Amniotic stem cell (primary cell): ENCODE measurements at places on chromosomes 2 and 18.

DNA sequence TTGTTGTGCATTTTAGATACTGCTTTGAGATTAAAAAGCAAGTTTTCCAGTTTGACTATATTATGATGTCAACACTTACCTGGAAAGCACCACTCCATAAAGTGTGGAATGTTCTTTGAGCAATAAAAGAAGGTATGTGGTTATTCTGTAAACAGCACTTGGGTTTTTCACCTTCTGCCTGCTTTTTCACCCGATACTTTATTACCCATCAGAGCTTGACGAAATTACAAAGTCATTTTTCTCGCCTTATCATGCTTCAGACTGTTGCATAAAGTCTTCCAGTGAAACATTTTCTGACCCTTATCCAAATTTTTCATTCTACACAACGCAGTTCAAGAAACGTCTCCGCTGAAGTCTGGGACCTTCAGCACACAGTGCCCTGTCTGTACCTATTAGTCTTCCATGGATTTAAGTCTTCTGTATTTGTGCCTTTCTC lies 25.2 kb downstream of the CAB39 start:
- no peak for DNase-seq

DNA sequence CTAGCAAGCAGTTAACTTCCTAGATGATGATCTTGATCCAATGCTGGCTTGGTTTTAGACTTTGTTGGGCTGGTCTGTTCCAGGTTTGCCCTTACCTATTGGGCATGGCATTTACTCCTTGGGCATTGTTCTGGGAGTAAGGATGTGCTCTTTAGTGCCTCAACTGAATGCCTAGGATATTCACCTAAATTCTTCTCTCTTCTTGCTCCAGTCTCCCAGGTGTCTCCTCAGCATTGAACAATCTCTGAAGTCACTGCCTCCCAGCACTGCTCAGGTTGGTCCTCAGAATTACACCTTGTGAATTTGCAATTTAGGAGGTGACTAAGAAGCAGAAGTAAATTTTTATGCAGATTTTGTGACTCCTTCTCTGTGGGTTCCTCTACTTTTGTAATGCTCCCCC lies 307.7 kb upstream of the COL3A1 start:
- DNase-seq = no peak

GRCh38 chr2:205189301-205189700 lies 493.0 kb upstream of the NRP2 start:
- no peak for DNase-seq

DNA sequence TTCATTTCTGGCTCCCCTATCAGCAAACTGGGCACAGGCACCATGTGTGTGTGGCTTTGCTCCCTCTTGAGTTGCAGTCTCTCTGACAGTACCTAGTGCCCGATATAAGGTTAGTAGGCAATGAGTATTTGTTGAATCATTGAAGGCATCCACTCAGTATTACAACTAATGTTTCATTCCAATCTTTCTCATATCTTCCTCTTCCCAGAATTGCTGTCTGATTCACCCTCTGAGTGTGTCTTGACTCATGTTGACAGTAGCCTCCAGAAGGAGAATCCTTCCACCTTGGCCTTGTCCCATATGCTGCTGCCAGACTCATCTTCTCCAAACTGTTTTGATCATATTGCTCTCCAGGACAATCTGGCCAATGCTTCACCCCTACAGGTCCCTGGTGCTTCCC lies 202.5 kb downstream of the LRRTM1 start:
- peak; percentile 74 for DNase-seq

DNA sequence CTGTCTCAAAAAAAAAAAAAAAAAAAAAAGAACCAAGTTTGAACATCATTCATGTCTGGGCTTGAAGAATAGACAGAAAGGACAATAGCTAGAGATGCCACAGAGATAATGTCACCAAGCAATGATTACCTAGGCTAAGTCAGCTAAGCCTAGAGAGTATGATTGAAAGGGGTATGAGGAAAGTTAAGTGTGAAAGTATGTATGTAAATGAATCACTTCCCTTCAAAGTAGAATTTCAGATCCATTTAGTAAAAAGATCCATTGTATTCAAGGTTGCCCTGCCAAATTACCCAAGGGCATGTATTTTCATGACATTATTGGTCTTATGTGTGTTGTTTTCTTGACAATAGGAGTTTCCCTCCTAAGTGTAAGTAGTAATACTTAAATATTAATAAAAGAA lies 34.1 kb upstream of the SLC39A10 start:
- DNase-seq = no peak

DNA sequence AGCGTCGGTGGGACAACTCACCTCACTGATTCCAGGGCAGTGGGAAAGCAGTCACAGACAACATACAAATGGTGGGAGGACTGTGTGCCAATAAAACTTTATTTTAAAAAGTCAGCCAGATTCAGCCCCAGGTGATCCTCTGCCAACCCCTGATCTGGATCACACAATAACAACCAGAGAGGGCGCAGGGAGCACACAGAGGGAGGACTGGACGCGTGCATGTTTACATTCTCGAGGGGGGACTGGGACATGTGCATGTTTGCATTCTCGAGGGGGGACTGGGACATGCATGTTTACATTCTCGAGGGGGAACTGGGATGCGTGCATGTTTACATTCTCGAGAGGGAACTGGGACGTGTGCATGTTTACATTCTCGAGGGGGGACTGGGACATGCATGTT lies 209.5 kb downstream of the NDUFA10 start:
- DNase-seq = no peak

DNA sequence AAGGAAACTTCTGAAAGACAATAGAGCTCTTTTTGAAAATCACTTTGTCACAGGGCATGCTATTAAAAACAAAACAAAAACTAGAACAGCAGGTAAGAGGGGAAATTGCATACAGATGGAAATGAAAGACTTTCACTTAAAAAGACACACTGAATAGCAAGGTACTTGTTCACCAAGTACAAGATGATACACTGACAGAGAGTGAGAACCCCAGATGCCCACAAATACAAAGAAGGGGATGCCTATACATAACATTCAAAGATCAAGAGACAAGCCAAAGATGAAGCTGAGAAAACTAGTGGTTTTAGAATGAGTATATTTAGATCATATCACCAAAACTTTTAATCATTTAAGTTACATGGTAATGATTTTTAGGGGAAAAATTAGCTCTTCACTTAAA lies 60.7 kb downstream of the ASXL2 start:
- DNase-seq = no peak

DNA sequence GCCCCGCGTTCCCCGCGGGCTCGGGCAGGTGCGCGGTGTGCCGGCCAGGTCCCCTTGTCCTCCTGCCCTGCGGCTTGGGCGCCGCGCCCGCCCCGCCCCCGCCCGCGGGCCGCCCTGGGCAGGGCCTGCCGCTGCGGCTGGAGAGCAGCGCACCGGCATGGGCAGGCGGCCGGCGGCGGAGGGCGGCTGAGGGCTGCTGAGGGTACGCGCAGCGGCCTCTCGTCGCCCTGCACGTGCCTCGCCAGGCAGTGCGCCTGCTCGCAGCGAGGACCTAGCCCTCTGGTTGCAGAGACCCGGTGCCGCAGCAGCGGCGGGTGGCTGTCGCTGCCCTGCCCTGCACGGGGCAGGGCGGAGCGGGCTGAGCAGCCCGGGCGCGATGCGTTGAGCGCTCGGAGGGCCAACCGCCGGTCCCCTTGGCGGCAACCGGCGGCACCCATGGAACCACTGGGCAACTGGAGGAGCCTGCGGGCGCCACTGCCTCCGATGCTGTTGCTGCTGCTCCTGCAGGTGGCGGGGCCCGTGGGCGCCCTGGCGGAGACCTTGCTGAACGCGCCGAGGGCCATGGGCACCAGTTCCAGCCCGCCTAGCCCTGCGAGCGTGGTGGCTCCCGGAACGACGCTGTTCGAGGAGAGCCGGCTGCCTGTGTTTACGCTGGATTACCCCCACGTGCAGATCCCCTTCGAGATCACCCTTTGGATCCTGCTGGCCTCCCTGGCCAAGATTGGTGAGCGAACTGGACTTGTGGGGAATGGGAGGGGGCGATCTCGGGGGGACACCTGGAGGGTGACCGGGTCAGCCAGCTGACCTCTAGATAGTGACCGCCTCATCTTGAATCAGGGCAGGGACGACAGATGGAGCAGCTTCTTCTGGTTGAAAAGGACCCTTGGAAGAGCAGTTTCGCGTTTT lies at the start of gene SLC9A2:
Gene SLC9A2, plus strand, starts transcription at position 140 of the 906 bp plus-strand sequence. Its CDS starts 296 bp downstream, at position 436.
- no peak for DNase-seq

DNA sequence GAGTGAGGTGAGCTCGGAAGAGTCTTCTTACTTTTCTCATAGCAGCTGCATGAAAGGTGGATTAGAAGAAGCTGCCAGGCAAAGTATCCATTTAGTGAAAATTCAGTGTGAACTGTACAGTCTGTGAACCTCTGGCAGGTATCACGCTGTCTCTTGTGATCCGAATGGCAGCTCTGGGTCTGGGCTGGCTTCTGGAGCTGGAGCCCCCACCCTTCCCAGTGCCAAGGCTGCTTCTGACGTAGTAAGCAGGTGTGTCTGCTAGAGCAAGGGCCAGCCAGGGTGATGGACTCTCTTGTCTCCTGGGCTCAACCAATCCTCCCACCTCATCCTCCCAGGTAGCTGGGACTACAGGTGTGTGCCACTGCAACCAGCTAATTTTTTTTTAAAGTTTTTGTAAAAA lies 14.0 kb upstream of the NTSR2 start:
- DNase-seq = no peak

DNA sequence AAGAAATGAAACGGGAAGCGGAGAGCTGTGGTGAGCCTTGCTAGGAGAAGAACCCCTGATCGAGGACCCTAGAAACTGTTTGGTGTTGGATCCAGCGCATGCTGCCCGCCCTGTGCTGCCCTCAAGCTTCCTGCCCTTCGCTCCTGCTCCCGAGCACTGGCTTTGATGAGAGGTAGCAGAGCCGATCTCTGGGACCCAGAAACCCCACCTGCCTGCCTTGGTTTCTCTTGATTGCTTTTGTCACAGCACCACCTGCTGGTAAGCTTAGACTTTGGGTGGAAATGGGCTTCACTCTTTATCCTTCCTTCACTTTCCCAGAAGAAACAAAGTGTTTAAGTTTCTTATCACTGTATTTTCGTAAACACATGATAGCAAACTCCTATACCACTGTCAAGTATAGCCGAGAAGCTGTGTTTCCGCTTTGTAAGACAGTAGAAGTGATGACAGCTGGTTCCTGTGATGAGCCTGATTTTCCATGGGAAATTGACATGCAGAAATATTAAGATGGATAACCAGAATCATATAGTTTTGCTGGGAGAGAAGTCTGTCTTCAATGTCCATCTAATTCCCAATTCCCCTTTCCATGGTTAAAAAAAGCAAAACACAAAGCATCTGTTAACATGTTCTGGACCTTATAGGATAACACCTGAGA lies 267.4 kb downstream of the PHLPP1 start:
- DNase-seq = no peak

GRCh38 chr2:51981783-51982182 lies 949.9 kb upstream of the NRXN1 start:
- DNase-seq = peak; percentile 49

DNA sequence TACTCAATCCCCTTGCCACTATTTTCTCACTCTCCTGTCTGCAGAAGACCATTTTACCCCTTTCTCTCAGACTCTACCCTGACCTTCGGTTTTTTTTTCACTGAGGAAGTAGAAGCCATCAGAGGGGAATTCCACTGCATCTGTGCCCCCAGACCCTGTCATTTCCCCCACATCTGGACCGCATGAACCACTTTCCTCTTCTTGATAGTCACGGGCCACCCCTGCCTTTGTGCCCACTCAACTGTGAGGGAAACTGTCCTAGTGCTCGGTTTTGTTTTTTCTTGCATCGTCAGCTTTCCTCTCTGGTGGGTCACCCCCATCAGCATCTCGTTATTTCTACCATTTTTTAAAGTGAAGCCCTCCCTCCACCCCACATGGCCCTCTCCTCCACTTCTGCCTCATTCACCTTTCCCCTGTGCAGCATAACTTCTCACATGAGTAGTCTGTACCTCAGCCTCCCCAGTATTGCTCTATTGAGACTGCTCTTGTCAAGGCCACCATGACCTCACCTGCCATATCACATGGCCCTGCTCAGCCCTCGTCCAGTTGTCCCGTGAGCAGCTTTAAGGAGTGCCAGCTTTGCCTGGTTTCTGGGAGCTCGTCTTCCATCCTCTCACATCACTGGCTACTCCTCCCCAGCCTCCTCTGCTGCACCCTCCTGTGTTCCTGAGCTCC lies 32.4 kb downstream of the TMEM87B start:
- DNase-seq = no peak

GRCh38 chr2:181589779-181590178 lies 67.1 kb downstream of the CERKL start:
- no peak for DNase-seq

- DNase-seq = no peak
Measured at GRCh38 chr2:26521913-26522180, 43.9 kb upstream of the OTOF start.

DNA sequence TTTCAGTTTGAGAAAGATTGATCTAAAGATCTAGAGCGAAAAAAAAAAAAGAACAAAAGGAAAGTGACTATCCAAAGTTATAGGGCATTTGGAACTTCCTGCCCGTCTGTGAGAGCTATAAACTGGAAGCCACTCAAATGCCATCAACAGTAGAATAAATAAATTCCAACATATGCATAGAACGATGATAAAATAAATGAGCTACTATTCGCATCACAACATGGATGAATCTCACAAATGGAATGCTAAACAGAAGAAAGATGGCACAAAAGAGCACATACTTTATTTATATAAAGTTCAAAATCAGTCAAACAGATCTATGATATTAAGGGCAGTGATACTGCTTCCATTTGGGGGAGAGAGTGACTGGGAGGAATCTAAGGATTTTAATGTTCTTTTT lies 128.8 kb downstream of the TTC32 start:
- DNase-seq = no peak

DNA sequence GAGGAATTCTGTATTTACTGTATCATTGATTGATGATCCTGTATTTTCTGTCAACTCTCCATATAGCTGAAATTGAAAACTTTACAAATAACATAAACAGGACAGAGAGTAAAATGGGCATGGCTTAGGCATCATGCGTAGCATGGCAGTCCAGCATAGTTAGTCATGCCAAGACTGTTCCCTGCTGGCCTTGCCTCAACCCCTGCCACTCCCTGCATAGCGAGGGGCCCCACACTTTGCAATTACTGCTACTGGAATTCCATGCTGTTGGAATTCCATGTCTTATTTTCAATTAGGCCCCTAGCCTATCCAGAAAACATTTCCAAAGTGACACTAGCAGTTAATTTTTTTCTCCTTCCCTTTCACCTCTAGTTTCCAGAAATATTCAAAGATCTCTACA lies 15.1 kb upstream of the SOX11 start:
- DNase-seq = no peak

DNA sequence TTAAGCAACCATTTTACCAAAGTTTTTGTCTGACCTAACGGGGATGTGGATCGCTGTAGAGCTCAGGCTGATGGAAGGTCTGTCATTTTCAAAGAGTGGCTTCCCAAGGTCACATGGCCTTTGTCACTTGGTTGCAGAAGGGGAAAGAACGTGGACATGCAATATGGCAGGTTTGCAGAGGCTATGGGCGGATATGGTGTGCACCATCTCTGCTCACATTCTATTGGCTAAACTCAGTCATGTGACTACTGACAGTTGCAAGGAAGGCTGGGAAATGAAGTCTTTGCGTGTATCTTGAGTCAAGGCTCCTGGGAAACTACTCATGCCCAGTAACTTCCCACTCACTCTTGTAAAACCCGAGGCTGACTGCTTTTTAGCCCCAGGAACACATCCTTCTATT lies 96.8 kb downstream of the ST6GAL2 start:
- no peak for DNase-seq

GRCh38 chr2:235472443-235472842 lies 21.4 kb upstream of the AGAP1 start:
- no peak for DNase-seq

- no peak for DNase-seq
Measured at GRCh38 chr2:107592280-107592624, 234.4 kb upstream of the RGPD4 start.

- no peak for DNase-seq
Measured at GRCh38 chr2:43210467-43211303, 15.7 kb downstream of the ZFP36L2 start.
